ENCODE measurements at places on chromosomes 3 and 15.
A peak's percentile ranks its signal among the peaks of the same experiment; 100 is the strongest.

DNA sequence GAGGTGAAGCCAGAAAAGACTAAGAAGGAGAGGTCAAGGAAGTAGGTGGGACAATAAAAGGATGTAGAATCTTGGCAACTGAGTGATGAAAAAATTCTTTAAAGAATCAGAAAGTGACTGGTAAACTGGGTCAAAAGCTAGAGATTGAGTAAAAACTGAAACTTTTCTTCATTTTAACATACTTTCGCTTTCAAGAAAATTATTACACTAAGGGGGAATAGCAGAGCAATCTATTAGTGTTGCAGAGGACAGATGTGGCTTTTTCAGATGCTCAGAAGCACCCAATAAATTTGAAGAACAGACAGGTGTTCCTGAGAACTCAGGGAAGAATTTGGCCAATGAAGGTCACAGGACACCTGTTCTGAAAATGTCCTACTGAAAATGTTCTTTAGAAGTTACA, 805.4 kb upstream of the ALCAM start:
- DNase-seq: no peak
- H3K27ac ChIP-seq: no peak overlapping the region
- H3K36me3 ChIP-seq: no peaks in the 10 kb centered on the region
- no peak overlapping the region for H3K4me3 ChIP-seq

GRCh38 chr3:31377045-31377642, 155.6 kb upstream of the STT3B start:
- DNase-seq: peak; percentile 50
- H3K4me1 ChIP-seq: peaks cover 19% of the 10 kb centered on the region
- H3K27me3 ChIP-seq: no peaks in the 10 kb centered on the region
- no peak overlapping the region for H3K4me3 ChIP-seq
- no peaks in the 10 kb centered on the region for H3K36me3 ChIP-seq
- H3K27ac ChIP-seq: 0 out of 2 replicates have a peak overlapping the region, but pooled peaks have one; percentile 15

DNA sequence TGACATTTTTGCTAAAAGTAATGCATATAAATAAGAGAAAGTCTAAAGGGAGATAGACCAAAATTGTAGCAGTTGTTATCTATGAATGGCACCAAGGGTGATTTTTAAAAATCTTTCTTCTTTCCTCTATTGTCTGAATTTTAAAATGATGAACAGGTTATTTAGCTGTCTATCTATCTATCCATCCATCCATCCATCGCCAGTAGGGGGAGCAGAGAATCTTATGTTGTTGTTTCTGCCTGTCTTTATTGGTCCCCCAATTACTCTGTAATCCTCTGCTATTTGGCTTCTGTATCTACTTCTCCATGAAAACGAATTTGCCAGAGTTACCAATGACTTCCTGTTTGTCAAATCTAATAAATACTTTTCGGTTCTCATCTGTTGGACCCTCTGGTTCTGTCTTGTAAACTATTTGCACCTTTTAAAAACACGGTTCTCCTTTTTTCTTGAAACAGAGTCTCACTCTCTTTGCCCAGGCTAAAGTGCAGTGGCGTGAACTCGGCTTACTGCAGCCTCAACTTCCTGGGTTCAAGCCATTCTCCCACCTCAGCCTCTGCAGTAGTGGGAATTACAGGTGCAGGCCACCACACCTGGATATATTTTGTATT, 86.0 kb downstream of the ECT2 start:
- DNase-seq: peak; percentile 36
- H3K4me1 ChIP-seq: no peaks in the 10 kb centered on the region
- peaks cover 3% of the 10 kb centered on the region for H3K27me3 ChIP-seq
- H3K4me3 ChIP-seq: no peak overlapping the region

- peaks cover 3% of the 10 kb centered on the region for H3K27me3 ChIP-seq
- H3K27ac ChIP-seq: no peak overlapping the region
- H3K4me1 ChIP-seq: no peaks in the 10 kb centered on the region
- no peak for DNase-seq
These were observed 21.9 kb upstream of the SEC13 start for GRCh38 chr3:10342781-10343180.

DNA sequence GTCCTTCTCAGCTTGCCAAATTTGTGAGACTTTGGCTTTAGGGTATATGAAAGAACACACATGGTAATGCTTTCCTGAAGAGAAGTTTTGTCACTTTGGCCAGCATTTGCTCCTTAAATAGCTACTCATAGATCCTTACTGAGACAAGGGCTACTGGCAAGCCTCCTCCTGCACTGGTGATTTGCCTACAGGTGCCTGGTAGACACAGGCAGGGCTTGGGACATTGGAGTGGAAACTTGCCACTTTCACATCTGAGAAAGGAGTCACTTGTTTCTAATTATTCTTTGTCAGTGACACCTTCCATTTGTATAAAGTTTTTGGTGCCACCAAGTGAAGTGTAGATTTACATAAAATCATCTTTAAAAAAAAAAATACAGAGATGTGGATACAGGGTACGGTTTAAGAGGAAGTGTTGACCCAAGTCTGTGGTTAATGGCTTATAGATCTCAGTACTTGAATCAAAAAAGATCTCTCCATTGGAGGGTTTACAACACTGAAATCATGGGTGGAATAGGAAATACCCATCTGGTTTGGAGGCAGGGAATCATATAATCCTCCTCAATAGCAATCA, 132.8 kb upstream of the GADL1 start:
- no peak overlapping the region for H3K4me3 ChIP-seq
- DNase-seq: no peak
- no peak overlapping the region for H3K27ac ChIP-seq
- H3K27me3 ChIP-seq: no peaks in the 10 kb centered on the region

GRCh38 chr3:194200422-194201081, 64.6 kb downstream of the HES1 start:
- no peak overlapping the region for H3K4me3 ChIP-seq
- peaks cover 33% of the 10 kb centered on the region for H3K4me1 ChIP-seq
- no peak overlapping the region for H3K27ac ChIP-seq

DNA sequence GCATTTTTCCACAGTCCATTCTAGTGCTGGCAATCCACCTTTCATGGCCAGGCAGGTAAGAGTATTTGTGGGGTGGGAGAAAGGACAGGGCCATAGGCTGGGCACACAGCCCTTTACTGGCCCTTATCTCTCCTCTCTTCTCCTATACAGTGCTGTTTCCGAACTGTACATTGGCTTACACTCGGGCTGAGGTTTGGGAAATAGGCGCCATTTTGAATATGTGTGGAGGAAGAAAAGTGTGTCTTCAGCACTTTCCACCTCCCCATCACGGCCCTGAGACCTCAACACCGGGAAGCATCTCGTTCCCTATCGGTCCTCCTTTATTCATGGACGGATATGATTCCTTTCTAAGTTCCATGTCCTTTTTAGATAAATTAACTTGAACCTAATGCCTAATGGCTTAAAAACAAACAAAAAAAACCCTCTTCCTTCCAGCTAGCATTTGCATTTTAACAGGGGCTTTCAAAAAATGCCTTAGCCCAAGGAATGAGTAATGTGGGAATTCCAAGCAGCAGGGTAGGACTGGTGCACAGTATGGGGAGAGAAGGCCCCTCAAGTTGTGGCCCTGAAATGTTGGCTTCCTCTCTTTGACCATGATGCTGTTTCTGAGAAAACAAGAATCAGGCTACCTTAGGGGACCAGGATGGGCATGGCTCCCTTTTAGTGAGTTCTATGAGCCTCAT, 24.5 kb downstream of the CD86 start:
- DNase-seq: no peak
- H3K27ac ChIP-seq: no peak overlapping the region

DNA sequence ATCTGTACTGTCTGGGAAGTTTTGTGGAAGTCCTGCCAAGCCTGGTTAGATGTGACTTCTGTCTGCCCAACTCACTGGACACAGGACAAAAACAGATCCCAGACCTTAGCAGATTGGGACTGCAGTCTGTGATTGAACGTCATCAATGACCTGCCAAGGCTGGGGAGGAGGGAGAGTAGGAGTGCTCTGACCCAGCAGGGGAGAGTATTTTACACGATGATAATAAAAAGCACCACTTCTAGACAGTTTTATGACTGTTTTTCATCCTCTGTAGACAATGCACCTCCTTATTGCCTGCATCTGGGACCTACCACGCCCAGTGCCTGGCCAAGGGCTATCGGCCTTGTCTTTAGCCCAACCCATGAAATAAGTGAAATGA, 102.3 kb upstream of the NR2E3 start:
- peaks cover 5% of the 10 kb centered on the region for H3K27me3 ChIP-seq
- no peaks in the 10 kb centered on the region for H3K4me1 ChIP-seq
- no peak overlapping the region for H3K27ac ChIP-seq
- no peaks in the 10 kb centered on the region for H3K36me3 ChIP-seq

- H3K4me1 ChIP-seq: no peaks in the 10 kb centered on the region
- no peak for DNase-seq
- H3K27ac ChIP-seq: no peak overlapping the region
- H3K36me3 ChIP-seq: no peaks in the 10 kb centered on the region
These were observed 320.9 kb downstream of the FOXP1 start for GRCh38 chr3:71262364-71263265.

DNA sequence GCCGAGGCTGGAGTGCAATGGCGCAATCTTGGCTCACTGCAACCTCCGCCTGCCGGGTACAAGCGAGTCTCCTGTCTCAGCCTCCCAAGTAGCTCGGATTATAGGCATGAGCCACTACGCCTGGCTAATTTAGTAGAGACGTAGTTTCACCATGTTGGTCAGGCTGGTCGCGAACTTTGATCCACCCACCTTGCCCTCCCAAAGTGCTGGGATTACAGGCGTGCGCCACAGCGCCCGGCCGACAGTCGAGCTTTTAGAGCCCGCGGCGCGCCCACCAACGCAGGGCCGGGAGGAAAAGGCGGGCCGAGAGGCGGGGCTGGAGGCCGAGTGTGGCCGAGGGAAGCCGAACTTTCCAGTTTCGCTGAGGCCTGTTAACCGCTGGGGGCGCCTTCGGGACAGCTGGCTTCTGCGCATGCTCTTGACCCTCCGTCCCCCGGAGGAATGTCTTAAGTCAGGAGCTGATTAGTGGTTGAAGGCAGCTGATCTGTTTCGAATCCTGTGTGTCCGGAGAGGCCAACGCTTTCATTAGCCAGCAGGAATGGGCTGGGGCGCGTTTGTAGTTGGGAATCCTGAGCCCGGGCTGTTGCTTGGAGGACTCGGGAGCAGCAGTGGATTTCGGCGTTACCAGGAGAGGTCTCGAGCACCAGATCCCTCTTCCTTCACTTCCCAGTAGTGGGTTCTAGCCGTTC, 10.0 kb downstream of the RPLP1 start:
- H3K4me1 ChIP-seq: peaks cover 20% of the 10 kb centered on the region
- no peaks in the 10 kb centered on the region for H3K36me3 ChIP-seq
- H3K4me3 ChIP-seq: peak overlapping the region; percentile 66

GRCh38 chr3:117746066-117746465, 1036.5 kb downstream of the TUSC7 start:
- H3K27me3 ChIP-seq: no peaks in the 10 kb centered on the region
- DNase-seq: no peak
- H3K36me3 ChIP-seq: no peaks in the 10 kb centered on the region
- no peak overlapping the region for H3K27ac ChIP-seq

GRCh38 chr3:56839784-56840715, 38.3 kb upstream of the ARHGEF3 start:
- peak overlapping the region; percentile 96 for H3K27ac ChIP-seq
- H3K36me3 ChIP-seq: 0 out of 2 replicates have a peak, but pooled peaks cover 5% of the 10 kb centered on the region
- H3K4me3 ChIP-seq: no peak overlapping the region
- H3K27me3 ChIP-seq: no peaks in the 10 kb centered on the region

GRCh38 chr15:34122771-34123183, 20.9 kb downstream of the PGBD4 start:
- H3K27me3 ChIP-seq: no peaks in the 10 kb centered on the region
- DNase-seq: no peak
- H3K36me3 ChIP-seq: no peaks in the 10 kb centered on the region
- H3K4me1 ChIP-seq: no peaks in the 10 kb centered on the region
- H3K27ac ChIP-seq: no peak overlapping the region
- no peak overlapping the region for H3K4me3 ChIP-seq

GRCh38 chr3:37991823-37992222, 1.2 kb downstream of the VILL start:
- H3K27me3 ChIP-seq: no peaks in the 10 kb centered on the region
- no peak overlapping the region for H3K4me3 ChIP-seq
- peaks cover 30% of the 10 kb centered on the region for H3K4me1 ChIP-seq
- DNase-seq: no peak
- peaks cover 17% of the 10 kb centered on the region for H3K36me3 ChIP-seq
- H3K27ac ChIP-seq: no peak overlapping the region

DNA sequence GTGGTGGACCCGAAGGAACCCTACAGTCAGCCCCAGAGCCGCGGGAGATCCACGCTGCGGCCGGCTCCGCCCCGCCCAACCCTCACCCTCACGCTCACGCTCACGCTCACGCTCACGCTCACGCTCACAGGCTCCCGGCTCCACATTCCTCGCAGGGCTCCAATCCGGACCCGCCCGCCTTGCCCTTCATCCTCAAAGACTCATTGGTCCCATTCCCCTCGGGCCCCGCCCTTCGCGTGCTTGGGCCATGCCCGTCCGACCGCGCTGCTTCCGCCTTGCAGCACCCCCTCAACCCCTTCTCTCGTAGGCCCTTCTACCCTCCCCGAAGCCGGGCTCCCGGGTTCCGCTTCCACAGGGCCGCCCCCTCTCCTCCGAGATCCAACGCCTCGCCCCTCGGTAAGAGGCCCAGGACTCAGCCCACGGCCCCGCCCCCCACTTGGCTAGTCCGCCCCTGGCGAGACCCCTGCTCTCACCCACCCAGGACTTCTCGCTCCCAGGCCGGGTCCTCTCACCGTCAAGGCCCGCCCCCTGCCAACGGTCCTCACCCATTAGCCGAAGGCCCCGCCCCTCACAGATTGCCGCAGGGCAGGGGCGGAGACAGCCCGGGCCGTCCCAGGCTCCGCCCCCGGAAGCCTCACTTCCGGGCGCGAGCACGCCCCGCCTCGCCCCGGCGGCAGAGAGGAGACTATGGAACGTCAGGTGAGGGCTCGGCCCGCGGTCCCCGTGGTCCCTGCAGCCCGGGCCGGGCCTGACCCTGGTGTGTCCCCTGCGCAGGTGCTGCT, at the start of gene APEH:
Gene APEH (plus strand): TSS at position 637 of the 782 bp plus-strand sequence. CDS start 51 bp downstream, at position 688.
- peak; percentile 99 for DNase-seq
- H3K27ac ChIP-seq: peak within 1 kb of the TSS; percentile 87
- H3K4me3 ChIP-seq: peak within 1 kb of the TSS; percentile 72
- peaks cover 39% of the 10 kb centered on the region for H3K36me3 ChIP-seq

DNA sequence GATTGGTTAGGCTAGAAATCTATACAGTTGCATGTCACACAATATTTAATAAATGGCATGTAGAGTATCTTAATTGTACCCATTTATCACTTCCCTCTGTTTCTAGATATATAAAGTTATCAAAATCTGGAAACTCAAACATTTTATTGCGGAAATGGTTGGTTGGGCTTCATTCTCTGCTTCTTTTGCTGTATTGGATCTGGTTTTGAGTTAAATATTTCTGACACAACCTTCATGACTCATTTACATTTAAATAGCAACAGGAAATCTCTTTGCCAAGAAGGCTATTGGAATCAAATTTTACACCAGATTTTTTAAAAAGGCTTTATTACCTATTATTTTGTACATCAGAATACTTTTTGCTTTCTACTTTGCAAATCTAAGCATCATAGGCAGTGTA, 153.8 kb downstream of the EBLN2 start:
- DNase-seq: no peak
- no peaks in the 10 kb centered on the region for H3K27me3 ChIP-seq
- H3K4me1 ChIP-seq: no peaks in the 10 kb centered on the region
- no peaks in the 10 kb centered on the region for H3K36me3 ChIP-seq
- no peak overlapping the region for H3K4me3 ChIP-seq

GRCh38 chr3:16534640-16535262, 21.3 kb upstream of the RFTN1 start:
- no peak overlapping the region for H3K27ac ChIP-seq
- H3K27me3 ChIP-seq: no peaks in the 10 kb centered on the region
- H3K4me1 ChIP-seq: no peaks in the 10 kb centered on the region

Data from DND-41 (cell line).